ENCODE measurements at places on chromosomes 1 and 21. TPM values are rescaled to one million over a fixed set of nuclear protein-coding genes. Genes with fewer than 3 reads are reported as not detected.

The HMGCS2 gene
- not detected for total RNA-seq

GRCh38 chr1:62685431-62685859, 2.7 kb downstream of the DOCK7 start:
- H3K36me3 ChIP-seq = no peaks in the 10 kb centered on the region
- no peak for DNase-seq
- H3K4me1 ChIP-seq = peaks cover 18% of the 10 kb centered on the region
- H3K4me3 ChIP-seq = no peak overlapping the region
- no peaks in the 10 kb centered on the region for H3K27me3 ChIP-seq
- no peak overlapping the region for H3K27ac ChIP-seq

GRCh38 chr1:6420454-6421042, 829 bp upstream of the HES2 start:
- no peak overlapping the region for H3K4me3 ChIP-seq
- H3K27me3 ChIP-seq = peaks cover 74% of the 10 kb centered on the region
- DNase-seq = no peak
- no peaks in the 10 kb centered on the region for H3K36me3 ChIP-seq

The PLPPR4 gene
- not detected for total RNA-seq

Measured in activated CD4-positive, alpha-beta T cell treated with anti-CD3 and anti-CD28 coated beads, Interleukin-2, amount 10 ng/mL, durations not matched to agents 7 days and 5 days (primary cell).